ENCODE measurements at places on chromosomes 7 and 10.

GRCh38 chr7:16841681-16842080 is 36.9 kb upstream of the AGR2 start:
- DNase-seq, result no peak

DNA sequence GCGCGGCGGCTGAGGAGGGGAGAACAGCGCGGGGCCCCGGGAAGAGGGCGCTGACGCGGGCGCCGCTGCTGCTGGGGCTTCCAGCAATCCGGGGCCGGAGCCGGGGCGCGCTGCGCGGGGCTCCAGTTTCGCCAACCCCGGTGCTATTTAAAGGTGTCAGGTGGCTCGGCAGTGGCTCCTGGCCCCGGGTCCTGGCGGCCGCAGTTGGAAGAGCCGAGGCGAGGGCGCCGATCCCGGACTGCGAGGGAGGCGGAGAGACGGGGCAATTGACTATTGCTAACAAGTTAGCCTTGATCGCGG is 347 bp downstream of the LBX1 start:
- DNase-seq, result no peak

GRCh38 chr10:48632166-48632565 is 27.3 kb upstream of the ARHGAP22 start:
- no peak for DNase-seq

DNA sequence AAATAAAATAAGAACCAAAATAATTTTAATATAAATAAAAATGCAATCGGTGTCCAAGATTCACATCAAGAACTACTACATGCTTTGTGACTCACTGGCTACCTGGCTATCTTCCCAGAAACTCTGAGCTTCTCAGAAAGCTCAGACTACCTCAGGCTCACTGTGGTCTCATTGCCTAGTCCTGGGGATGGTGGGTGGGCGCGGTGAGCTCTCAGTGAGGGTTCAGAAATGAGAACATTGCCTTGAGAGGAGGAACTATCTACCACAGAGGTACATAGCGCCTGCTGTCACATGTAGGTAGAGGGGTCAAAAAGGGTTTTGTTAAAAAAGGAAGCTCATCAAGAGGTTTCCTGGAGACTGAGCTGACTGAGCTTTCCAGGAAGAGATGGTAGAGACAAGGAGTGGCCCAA is 108.0 kb downstream of the WDFY4 start:
- no peak for DNase-seq

- no peak for DNase-seq
These were observed 10.2 kb upstream of the ZFYVE27 start for GRCh38 chr10:97726636-97727178.

GRCh38 chr7:110877016-110877415 is 213.9 kb upstream of the LRRN3 start:
- DNase-seq, result no peak

- no peak for DNase-seq
These were observed 10.9 kb upstream of the NKX6-2 start for GRCh38 chr10:132796846-132797245.

DNA sequence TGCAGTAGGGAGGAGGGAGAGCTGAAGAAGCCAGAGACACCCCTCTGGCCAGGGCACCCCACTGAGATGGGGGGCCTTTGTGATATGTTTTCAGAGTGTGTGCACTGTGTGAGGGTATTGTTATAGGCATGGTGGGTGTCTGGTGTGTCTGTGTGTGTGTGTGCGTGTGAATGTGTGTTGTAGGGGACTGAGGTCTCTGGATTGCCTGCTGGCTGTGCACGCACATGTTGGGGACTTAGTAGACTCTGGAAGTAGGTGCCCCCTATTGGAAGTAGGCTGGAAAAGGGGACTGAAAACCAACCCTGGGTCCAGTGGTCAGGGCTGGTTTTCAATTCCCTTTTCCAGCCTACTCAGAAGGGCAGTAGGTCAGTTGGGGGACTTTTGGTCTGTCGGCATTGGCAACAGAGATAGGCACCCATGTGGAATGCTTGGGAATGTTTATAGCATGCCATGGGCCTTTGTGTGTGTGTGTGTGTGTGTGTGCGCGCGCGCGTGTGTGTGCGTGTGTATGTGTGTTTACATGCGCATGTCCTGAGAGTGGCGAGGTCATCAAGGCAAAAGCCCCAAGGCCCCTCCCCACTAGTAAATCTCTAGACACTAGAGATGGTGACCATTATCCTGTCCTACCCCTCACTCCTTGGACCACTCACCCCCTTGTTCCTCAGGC is 78.8 kb downstream of the HIF1AN start:
- no peak for DNase-seq

GRCh38 chr10:76626386-76626785 is 1011.2 kb downstream of the KCNMA1 start:
- DNase-seq, result no peak

- no peak for DNase-seq
These were observed 217.8 kb upstream of the MKLN1 start for GRCh38 chr7:131109759-131110296.

DNA sequence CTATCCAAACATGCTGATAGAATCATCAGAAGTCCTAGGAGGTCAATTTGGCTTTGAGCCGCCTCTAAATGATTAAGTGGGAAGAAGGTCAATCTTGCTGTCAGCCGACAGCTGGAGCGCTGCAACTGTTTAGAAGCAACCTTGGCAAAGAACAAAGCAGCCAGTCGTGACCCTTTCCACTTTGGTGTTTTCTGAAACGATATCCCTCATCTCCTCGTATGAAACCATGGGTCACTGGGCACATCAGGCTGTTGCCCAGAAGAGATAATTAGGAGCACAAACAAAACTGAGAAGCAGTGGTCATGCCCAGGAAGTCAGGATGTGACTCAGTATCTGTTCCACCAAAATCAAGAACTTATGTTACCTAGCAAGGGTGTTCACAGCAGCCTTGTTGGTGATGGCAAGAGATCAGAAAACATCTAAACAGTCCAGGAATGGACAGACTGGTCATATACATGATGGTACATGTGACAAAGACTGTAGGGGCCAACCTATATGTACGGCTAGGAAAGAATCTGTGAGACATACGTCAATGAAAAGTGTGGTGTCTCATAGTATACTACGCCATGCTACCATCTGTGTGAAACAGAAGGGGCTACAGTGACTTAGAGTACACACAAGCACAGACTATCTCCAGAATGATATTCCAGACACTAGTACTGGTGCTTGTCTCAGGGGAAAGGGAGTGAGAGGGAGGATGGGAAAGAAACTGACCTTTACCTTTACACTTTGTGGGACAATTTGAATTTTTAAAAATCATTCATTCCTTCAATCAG is 22.4 kb downstream of the STN1 start:
- DNase-seq, result no peak

DNA sequence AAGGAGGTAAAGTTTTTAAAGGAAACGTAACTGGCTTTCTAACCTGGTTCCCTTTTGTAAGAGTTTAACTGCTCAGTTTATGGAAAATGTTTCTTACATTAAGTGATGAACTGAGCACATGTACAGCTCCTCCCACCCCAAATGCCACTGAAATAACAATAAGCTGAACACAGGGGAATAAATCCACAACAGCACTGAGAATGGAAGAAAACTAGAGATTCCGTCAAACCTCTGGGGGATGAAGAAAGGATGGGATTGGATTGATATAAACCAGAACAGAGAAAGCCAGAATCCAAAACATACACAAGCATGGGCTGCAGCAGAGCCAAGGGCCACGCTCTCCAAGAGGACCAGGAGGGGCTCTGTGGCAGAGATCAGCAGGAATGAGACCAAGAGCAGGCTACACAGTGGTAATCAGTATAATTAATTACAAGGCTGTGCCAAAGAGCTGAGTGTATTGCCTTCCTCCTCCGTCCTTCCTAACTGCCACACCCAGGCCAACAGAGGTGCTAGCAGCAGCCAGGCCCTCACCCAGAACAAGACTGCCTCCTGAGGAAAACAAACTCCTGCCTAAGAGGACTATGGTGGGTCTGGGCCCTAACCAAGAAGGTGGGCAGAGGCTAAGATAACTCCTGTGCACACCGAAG is 73.9 kb downstream of the KIAA1549 start:
- no peak for DNase-seq

DNA sequence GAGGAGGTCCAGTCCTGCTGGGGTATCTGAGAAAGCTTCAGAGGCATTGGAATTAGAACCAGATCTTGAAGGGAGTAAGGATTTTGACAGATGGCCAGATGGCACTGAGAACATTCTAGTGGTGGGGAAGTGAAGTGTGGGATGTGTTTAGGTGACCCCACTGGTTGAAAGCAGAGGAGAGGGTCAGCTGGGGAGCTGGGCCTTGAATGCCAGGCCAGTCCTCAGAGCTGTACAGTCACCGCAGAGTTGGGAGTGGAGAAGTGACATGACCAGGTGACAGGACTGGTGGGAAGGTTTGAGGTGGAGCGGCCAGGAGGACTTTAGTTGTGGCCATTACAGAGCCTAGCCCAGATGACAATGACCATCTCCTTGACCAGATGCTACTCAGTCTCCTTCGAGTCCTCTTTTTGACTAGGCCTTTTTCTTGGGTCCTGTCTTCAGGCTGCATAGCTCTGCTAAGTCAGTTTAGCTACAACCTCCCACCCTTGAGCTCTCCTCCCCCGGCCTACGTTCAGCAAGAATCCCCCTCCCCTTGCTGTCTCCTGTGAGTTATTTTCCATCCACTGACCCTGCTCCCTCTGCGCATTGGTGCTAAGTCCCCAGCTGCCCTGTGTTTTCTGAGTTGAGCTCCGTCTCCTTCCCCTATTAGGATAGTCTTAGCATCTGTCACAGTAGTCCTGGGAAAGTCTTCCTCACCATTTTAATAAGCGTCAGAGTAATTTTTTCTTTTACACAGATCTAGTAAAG is 56.3 kb downstream of the CCNY start:
- no peak for DNase-seq

DNA sequence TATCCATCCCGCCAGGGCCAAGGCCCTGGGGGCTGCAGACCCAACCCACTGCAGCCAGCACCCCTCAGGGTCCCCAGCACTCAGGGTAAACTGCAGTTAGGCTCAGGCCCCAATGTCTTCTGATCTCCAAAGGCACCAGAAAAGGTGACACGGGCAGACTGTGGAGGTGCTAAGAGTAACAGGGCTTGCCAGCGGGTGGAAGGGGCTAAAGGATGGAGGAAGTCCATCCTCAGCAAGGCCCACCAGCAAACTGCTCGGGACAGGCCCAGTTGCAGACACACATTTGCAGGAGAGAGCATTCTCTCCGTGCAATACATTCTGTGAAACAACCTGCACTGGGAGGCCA is 95.6 kb upstream of the DDC start:
- DNase-seq, result no peak

GRCh38 chr7:142104550-142105527 is 6.7 kb upstream of the MGAM2 start:
- no peak for DNase-seq

- no peak for DNase-seq
These were observed 239.2 kb upstream of the AKR1E2 start for GRCh38 chr10:4586776-4587175.

- DNase-seq, result no peak
These were observed 266.6 kb downstream of the POLR1F start for GRCh38 chr7:19442016-19442785.

DNA sequence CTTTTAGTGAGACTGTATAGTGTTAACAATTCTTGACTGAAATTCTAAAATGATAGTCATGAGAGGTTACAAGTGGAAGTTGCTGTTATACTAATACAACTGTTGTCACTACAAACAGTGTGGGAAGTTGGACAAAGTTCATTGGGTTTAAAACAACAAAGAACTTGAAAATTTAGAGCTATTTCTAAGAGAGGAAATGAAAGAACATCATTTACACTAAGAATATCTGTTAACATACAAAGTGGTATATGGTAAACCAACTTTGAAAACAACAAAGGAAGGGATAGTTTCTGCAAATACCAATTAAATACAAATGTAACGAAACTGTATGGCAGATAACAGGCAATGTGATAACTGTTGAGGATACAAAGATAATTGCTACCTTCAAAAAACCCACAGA is 11.6 kb downstream of the MTPN start:
- no peak for DNase-seq

DNA sequence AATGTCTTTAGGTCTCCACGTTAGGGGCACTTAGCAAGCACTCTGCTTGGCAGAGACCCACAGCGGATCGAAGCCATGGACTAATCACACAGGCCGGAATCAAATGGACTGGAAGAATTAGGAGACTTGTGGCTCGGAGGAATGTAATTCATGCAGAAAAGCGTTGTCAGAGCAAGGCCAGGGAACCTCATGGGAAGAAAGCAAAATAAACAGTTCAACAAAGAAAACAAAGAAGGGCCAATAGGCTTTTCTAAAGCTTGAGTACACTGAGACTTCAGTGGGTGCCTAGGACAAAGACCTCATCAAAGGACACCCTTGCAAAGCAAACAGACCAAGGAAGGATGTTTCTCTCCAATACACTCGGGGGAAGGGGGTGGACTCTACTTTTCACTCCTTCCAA is 171.1 kb downstream of the GLI3 start:
- no peak for DNase-seq

DNA sequence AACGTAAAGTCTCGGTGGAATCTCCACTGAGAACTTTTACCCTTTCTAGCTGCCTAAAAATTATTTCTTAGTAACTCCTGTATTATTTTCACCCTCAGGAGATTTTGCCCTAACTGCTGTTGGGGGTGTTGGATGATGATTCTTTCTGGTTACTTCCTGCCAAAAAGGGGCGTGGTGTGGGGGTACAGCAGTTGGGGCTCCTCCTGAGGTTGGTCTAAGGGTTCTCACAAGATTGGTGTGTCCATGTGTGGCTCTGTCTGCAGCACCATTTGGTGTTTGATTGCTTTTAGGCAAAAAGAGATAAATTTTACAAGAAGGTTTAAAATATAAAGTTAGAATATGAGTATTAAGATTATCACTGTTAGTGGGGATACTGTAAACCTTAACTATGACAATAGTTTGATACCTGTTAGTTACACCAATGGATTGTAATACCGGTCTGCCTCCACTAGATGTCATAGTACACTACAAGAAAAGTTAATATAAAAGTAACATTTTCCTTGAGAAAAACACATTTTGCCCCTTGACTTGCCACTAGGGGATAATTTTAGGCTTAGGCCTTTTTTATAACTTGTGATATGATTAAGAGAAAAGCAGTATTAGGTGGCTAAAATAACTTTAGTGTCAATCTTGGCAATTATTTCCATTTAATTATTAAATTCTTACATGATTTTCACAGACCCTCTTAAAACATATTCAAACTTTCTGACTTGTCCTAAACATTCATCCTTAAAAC is 928.7 kb downstream of the IPMK start:
- DNase-seq, result no peak
